ENCODE measurements at places on chromosomes 2 and 18. TPM values are rescaled to one million over a fixed set of nuclear protein-coding genes. Genes with fewer than 3 reads are reported as not detected.

COL3A1 gene
- total RNA-seq, result 501 TPM

MAPK4 gene
- 0.26 TPM for total RNA-seq

HDLBP gene
- 448 TPM for total RNA-seq

SIGLEC15 gene
- not detected for total RNA-seq

RIF1 gene
- total RNA-seq, result 62.9 TPM

TUBA4B gene
- 0.43 TPM for total RNA-seq

DPYSL5 gene
- total RNA-seq, result not detected

CDC42EP3 gene
- 66.9 TPM for total RNA-seq

ATP9B gene
- total RNA-seq, result 87.6 TPM

TWIST2 gene
- total RNA-seq, result 97.6 TPM
